NCI-H510A treated with DMSO at 0.1 percent for 48 hours (cell line): ENCODE measurements at places on chromosomes 3 and 15.

DNA sequence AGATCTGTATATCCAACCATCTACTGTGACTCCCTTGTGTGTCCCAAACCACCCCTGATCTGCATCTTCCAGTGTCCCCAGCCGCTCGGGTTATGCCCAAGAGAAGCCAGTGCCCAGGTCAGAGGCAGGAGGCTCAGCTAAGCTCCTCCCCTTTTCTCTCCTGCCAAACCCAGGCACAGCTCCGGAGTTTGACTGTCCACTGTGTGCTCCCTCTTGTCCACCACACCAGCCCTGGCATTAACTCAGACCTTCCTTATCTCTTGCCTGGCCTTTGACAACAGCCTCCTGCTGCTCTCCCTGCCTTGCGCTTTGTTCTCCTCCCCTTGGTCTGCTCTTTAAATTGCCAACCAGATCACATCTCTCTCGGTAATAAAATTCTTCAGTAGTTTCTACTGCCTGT lies 39.3 kb downstream of the DGKG start:
- no peak for DNase-seq

- no peak for DNase-seq
Measured at GRCh38 chr3:155012584-155012983, 67.5 kb upstream of the MME start.

- no peak for DNase-seq
Measured at GRCh38 chr3:116994351-116994879, 284.8 kb downstream of the TUSC7 start.

DNA sequence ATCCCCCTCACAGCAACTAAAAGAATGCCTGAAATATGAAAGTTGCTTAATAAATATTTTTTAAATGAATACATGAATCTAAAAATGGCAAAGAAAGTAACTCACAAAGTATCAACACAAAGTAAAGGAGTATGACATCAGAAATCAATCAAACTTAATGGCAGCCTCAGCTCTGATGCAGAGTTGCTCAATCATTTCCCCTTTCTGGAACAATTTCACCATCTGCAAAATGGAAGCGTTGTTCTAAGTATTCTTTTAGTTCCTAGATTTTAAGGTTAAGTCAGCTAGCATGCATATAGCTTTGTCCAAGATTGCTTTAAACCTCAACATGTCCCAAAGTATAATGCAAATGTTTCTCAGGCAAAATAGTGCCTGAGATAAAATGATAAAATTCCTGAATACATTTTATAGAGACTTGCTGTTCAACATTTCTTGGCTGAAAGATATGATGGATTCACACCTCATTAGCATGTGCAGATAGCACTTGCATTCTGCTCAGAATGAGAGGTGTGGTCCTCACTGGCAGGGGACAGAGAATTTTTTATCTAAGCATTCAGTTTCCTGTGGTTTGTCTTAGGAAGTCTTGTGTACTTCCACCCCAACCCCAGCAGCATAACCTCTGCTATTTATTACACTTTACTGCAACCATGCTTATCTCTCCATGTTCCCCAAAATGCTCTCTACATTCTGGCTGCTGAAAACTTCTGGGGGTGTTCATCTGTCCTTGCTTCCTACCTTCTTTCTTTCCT lies 429.3 kb downstream of the GRM7 start:
- no peak for DNase-seq

DNA sequence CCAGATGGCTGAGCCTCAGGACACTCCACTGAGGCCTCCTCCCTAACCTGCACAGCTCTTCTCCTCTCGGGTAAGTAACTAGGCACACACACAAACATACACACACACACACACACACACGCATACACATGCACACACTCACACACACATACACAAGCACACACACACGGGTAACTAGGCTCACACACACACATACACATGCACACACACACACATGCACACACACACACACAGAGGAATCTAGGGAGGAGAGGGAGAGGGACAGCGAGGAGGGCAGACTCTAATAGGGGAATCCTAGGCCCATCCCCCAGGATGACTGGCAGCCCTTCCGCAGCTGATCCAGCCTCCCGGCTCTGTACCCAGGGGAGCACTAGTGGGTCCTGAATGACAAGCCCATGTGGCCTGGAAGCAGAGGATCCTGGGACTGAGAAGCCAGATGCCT lies 177.4 kb upstream of the LINGO1 start:
- no peak for DNase-seq

- DNase-seq: no peak
Measured at GRCh38 chr15:25777037-25777436, 86.1 kb downstream of the ATP10A start.
